ENCODE measurements at places on chromosomes 1 and 21.

GRCh38 chr1:1554926-1555915 is 14.8 kb upstream of the TMEM240 start:
- peak; percentile 74 for DNase-seq

DNA sequence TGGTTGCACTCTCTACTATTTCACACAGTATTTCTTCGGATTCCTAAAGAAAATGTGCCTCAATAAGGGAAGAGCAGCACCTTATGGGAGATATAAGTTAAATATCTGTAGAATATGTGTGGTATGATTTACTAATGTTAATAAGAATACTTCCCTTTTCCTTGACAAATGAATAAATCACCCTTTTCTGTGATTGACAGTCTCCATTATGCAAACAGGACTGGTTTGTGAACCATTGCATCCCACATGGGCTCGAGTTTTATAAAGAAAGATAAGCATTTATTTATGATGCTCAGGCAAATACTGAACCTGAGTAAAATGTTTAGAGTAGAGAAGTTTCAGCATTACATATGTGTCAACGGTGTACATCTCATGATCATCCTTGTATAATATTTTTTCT is 587.7 kb upstream of the BRINP3 start:
- no peak for DNase-seq

GRCh38 chr1:64572222-64572900 is 102.4 kb downstream of the CACHD1 start:
- DNase-seq = no peak

DNA sequence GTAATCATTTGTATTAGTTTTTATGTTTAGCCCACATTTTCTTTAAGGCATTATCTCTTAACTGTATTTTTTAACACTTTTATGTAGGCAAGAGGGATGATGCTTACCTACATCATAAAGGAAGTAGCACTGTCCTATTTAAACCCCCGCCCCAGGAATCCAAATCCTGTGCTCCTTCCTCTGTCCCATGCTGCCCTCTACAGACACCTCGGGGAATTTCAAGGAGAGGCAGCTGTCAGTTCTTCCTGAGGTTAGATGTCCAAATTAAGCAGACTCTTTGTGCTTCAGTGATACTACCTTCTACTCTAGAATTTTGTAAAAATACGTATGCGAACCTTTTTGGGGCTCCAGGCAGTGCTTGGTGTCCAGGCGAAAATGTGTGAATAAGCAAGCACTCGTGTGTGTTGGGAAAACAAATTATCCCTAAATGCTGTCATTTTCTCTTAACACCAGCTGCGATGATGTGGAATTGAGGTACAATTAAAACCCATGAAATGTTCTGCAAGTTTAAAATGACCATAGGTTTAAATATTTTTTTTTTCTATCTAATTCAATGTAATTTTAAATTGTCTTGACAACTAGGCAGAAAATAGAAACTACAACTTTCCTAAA is 19.2 kb downstream of the CRCT1 start:
- peak; percentile 13 for DNase-seq

Measured in fibroblast of skin of back (primary cell).